ENCODE measurements at places on chromosomes 7 and 10.

DNA sequence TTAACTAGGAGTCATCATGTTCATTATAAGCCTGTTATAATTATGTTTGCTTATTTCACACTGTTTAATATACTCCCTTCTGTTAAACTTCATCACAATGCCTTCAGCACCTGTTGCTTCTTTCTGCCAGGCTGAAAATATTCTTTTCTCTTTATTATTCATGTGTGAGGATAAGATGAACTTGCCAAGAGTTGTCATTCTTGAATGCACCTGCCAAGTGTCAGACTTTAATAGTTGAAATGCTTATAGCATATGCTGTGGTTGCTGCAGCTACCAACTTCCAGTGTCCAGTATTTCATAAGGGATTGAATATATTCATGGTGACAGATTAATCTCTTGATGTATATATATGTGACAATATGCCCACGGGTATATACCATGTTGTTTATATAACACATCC is 339.2 kb upstream of the MEOX2 start:
- no peak for DNase-seq

GRCh38 chr7:149787428-149788299 is 14.3 kb upstream of the ZNF467 start:
- DNase-seq, result no peak

GRCh38 chr7:96685353-96685752 is 24.3 kb downstream of the SEM1 start:
- no peak for DNase-seq

GRCh38 chr10:23442936-23443335 is 4.1 kb downstream of the OTUD1 start:
- DNase-seq, result no peak

- DNase-seq, result no peak
Observed at GRCh38 chr10:90168244-90168643, 466.9 kb downstream of the KIF20B start.

Measured in NCI-H187 (cell line).